ENCODE measurements at places on chromosomes 13 and 19.

DNA sequence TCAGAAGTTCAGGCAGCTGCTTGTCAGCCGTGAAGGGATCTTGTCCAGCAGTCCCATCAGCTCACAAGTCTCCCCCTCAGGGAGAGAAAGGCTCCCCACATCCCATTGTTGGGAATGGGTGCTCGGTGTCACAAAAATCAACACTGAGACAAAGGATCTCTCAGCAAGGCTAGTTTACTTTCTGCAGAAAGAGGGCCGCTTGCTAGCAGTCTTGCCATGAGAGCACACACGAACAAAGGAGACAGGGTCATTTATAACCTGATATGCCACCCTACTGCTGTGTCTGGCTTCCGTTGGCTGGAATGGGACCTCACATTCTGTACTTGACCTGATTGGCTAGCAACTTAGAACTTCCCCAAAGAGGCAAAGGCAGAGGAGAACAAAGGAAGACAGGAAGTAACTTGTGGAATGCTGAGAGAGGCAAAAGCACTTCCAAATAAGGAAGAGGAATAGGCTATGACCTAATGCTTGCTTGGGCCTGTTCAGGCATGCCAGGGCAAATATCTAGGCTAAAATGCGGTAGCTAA lies 8.7 kb upstream of the IGFL3 start:
- no peak for DNase-seq

DNA sequence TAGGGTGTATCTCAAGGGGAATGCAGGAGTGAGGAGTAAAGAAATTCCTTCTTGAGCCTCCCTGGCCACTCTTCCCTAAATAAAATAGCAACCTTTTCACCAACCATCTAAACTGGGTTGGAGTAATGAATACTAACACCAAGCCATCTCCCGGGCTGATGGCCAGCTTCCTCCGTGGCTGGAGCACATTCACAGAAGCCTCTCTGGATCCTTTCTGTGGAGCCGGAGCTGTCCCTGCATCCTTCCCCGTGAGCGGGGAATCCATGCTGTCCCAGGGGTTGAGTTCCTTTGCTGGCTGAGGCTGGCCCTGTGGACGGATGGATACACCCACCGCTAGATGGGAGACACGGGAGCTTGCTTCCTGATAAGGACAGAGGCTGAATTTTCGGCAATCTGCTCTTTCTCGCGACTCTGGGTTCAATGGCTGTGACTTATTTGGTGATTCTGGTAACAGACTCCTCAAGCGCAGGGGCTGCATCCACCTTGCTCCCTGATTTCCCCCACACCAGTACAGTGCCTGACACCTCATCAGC lies 370.3 kb downstream of the ZNF536 start:
- DNase-seq: no peak

- DNase-seq: no peak
Observed at GRCh38 chr13:57045826-57046546, 94.7 kb upstream of the PRR20A start.

DNA sequence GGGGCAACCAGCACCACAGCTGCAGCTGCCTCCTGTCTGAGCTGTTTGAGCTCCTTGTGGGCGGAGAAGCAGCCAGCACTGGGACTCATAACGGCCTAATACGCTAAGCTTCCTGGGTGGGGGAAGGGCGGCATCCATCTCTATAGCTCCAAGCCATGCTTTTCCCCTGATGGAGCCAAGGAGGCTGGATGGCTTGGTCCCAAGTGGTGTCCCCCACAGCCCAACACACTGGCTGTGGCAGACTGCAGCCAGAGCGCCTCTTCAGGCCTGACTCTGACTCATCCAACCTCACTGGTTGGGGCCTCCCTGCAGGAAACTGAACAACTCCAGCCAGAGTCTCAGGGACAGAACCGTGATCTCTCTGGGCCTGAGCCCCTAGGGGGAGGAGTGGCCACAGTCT lies 537.3 kb downstream of the SUCLA2 start:
- no peak for DNase-seq

DNA sequence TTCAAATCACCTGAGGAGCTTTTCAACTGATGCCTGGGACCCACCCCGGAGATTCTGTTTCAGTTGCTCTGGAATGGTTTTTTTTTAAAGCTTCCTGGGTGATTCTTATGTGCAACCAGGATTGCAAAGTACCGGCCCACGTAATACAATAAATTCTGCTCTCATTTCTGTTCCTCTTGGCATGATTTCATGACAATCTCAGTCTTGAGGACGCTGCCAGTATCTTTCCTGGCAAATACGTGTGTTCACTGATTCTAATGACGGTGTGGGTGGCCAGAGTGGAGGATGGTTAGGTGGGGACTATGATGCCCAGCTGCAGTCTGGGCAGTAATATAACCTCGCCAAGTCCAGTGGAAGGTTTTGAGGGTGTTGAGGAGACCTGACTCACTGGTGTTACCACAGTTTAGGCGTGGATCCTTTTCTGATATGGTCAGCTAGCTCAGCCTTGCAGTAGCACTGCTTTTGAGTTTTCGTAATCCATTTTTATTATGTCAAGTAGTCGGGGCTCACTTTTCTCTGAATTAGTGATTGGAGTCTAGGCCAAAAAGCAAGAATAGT lies 49.4 kb downstream of the FAM124A start:
- DNase-seq: no peak

DNA sequence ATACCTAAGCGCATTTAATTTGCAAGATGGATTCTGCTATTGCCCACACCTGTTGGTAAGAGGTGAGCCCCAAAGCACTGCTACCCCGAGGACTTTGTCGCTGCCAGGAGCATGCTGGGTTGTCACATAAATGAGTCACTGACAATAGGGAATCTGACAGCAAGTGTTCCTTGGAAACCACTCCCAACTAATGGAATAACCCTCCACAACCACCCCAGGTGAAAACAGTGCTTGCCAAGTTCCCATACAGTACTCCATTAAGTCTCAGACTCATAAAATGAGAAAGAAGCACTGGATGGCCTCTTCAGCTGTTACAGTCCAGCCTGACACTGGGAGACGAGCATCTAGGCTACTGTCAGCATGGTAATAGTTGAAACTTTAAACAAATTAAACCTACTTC lies 108.6 kb downstream of the EFNB2 start:
- DNase-seq: no peak

DNA sequence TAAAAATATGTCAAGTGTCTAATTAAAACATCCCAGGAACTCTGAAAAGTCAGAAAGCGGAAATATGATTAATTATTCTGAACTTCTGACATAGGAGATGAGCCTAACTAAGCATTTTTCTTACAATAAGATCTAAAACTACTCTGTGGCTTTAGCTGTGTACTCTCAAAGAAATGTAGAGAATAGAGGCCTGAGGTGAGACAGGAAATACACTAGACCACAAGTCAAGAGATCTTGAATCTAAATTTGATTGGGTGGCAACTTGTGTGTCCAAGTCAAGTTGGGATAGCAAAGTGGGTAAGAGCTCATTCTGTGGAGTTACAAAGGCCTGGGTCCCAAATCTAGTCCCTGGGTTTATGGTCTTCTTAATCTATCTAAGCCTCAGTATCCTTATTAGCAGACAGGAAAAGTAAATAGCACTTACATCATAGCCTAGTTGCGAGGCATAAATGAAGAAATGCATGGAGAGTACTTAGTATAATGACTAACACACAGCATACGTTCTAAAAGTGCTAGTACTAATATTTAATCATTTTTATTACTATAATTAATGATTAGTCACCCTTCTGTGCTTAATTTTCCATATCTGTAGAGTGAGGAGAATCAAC lies 9.4 kb upstream of the LRRC63 start:
- no peak for DNase-seq

DNA sequence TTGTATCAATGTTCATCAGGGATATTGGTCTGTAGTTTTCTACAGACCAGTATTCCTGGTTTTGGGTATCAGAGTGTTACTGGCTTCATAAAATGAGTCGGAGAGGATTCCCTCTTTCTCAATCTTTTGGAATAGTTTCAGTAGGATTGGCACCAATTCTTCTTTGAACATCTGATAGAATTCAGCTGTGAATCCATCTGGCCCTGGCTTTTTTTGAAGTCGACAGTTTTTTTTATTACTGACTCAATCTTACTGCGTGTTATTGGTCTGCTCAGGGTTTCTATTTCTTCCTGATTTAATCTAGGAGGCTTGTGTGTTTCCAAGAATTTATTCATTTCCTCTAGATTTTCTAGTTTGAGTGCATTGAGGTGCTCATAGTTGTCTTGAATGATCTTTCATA lies 11.4 kb downstream of the TEX26 start:
- no peak for DNase-seq

DNA sequence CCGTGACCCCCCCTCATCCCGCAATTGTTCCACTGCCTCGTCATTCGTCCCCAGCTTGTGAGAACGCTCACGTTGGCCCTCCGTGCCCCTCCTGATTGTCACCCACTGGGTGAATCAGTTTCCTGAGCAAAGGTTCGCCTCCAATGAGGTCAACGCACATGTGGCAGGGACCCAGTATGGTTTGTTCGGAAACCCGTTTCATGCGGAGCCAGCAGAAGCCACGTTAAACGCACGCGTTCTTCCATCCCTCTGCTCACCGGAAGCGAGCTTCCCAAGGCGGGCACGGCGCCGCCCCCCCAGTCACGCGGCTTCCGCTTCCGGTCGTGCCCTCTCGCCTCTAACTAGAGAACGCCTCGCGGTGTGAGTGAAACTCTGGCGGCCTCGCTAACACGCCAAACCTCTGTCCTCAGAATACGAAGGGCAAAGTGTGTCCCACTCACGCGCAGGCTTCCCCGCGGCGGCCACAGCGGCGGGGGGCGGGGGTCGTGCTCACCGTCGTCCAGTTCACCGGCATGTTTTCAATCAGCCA lies 18.0 kb upstream of the CFAP97D2 start:
- DNase-seq: no peak

DNA sequence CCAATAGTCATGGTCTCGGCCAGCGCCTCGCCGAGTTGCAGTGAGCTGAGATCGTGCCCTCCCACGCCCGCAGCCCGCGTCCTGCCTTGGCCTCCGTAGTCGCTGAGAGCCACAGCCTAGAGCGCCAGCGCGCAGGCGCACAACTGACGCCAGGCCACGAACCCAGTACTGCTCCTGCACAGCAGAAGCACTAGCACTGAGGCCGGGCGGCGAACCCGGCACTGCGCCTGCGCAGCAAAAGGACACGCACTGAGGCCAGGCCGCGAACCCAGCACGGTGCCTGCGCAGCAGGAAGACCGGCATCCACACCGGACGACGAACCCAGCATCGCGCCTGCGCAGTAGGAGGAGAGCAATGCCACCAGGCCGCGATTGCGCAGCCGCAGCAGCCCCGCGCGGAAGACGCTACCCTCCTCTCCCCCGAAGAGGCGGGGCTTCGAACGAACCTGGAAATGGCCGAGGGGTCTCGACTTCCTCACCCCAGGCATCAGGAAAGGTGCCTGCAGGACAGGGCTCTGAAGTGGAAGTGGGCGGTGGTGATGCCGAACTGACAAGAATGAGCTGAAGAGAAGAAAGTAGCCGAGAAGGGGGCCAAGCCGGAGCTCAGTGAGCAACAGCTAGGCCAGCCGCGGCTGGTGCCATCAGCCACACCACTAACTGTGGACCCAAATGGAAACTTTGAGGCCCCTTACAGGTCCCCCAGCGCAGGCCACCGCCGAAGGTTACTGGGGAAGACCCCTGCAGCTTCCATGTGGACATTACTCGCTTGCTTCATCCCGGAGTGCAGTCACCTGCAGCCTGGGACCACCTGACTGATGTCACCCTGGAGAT lies 7.5 kb downstream of the F10 start:
- no peak for DNase-seq

- no peak for DNase-seq
Observed at GRCh38 chr13:83167203-83167602, 715.1 kb downstream of the SLITRK1 start.

- DNase-seq: no peak
Observed at GRCh38 chr13:22839603-22840530, 340.9 kb upstream of the SGCG start.

DNA sequence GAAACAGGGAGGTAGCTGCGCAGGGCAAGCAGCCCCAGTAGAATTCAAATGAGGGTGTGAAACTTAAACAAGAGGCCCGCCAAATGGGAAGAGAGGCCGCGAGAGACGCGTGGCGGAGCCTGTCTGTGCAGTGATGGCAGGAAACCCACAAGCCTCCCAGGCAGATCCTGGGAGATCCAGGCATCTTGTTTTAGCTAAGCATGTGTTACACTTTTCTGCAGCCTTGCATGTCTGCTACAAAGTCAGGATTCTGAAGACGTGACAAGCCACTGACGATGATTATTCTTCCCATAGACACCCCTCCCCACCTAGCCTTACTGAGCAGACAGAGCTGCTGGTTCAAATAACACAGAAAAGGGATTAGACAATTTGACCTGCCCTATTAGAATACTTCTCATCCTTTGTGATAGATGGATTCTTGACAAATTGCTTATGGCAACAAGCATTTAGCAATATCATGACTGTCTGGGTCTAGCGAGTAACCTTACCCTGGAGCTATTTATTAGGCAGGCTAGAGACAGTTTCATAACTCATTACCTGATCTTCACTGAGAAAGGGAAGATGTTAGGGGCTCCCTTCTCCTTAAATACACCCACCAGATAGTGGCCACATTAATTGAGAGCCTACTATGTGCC lies 185.2 kb upstream of the IRS2 start:
- DNase-seq: no peak

GRCh38 chr13:99993660-99994637 lies 12.4 kb downstream of the ZIC2 start:
- no peak for DNase-seq

DNA sequence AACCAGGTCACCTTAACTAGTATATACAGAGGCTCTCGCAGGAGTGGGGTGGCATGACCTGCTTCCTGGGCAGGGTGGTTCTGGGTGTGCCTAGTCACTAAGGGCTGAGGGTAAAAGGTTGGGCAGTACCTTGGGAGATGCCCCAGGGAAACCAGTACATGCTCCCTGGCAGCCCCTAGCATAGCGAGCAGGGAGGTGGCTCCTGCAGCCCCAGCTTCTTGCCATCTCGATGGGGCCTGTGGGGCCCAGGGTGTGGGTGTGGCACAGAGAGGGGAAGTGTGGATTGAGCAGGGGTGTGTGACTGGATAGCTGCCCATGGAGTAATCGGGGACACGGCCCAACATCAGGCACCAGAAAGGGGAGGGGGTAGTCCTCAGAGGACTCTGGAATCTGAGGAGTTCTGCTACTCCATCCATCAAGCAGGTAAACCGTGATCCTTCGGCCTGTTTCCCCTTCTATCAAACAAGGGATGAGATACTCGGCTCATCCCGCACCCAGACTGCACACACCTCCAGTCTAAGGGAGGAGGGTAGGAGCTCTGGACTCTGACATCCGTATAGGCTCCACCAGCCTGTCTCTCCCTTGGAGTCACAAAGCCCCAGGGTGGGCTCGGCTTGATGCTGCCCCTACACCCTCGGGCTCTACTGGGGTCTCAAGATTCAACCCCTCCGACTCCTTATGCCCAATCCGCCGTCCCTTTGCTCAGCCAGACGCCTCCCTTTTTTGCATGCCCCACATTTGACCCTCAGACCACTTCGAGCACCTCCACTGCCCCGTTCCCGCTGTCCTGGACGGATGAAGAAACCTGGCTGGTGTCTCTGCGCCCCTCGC lies 1.1 kb downstream of the ZBTB45 start:
- no peak for DNase-seq

DNA sequence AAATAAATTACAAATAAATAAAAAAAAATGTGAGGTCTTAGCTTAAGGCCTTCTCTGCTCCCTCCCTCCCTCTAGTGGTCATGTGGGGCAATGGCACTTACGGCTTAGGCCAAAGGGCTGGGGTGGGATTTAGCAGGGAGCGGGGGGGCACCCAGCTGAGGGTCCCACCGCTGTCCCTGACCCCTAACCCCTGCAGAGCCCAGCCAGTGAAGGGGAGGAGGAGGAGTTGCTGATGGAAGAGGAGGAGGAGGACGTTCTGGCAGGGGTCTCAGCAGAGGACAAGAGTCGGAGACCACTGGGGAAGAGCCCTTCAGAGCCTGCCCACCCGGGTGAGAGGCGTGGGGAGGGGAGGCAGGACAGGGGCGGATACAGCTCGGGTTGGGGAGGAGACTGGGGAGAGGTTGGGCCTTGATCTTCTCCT lies 9.3 kb downstream of the MPND start:
- peak; percentile 37 for DNase-seq

- DNase-seq: no peak
Observed at GRCh38 chr13:48818495-48819356, 157.0 kb upstream of the FNDC3A start.

Data from activated T-cell treated with anti-CD3 and anti-CD28 coated beads for 1 hour (primary cell).